NCI-H187 (cell line): ENCODE measurements at places on chromosomes 12 and 14.

- no peak for DNase-seq
Measured at GRCh38 chr14:90625445-90625844, 190.8 kb downstream of the TTC7B start.

- DNase-seq, result peak; percentile 47
Measured at GRCh38 chr12:101490286-101490920, 15.3 kb downstream of the SPIC start.

DNA sequence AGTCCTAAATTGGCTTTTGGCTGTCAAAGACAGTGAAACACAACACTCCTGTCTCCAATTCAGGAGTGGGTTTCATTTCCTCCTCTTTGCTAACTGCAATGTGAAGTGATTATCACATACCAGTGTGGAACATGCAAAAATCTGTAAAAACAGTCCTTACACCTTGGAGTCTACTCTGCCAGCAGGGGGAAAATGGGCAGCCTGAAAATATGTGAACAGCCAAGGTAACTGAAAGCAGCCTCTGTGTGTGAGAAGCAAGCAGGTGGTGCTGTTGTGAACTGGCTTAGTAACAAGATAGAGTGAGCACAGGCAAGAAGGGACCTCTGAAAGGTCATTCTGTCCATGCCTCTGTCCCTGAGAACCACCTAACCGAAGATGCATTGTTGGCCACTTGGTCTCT lies 6.0 kb downstream of the PRMT8 start:
- no peak for DNase-seq

DNA sequence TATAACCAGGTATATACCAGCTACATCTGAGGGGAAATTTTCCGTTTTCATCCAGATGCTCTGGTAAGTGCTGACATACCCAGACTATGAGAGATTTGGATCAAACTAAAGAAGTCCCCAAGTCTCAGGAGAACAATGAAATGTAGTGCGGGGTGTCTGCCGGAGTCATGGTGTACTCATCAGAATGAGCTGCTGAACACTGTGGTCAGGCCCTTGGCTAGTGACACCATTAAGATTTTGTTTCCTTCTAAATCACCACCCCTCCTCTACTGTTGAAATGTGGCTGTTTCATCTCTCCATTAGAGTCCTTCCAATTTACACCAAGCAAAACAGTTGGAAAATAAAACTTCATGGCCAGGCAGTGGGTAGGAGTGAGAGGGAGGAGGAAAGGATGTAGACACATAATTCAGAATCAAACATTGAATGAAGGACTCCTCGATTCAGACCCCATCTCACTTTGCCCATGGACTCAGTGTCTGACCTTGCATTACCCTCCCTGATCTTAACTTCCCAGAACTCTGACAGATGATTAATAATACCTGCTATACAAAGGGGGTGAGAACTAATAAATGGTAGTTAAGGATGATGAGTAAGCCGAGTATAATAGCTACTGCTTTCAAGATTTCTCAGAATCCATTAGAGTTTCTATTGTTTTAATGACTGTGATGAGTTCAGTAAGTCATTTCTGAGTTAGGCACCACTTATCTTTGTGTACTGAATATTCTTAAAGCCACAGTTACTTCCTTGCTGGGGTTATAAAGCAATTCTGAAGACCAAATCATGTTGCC lies 127.4 kb downstream of the CRADD start:
- DNase-seq, result no peak

DNA sequence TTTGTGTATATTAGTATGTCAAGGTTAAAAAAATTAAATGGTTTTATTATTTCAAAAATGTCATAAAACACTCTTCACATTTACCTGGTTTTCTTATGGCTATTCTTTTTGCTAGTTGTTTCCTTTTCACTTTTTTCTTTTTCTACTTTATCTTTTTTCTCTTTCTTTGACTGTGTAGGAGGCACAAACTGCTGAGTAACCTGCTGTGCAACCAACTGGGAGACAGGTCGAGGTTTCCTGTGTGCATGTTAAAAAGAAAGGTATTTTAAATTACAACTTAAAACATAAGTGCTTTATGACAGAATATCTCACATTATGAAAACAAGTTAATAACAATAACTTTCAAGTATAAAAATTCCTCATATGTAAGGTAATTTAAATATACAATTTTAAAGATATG lies 16.9 kb upstream of the GXYLT1 start:
- no peak for DNase-seq

DNA sequence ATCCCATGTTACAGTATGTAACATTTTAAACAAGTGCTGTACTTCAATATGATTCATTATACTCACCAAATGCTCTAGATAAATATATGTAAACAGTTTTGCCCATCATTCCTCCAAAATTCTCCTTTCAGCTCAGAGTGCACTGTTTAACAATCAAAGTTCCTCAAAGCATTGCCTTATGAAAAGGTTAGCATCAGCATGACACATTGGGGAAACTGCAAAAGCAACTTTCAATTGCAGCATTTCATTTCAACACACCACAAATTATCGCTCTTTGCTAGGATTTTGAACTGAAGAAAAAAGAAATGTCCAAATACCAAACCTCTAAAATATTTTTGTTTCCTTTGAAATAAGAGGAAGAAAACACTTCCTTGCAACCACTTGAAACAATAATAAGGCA lies 413.2 kb downstream of the FLRT2 start:
- DNase-seq, result no peak

DNA sequence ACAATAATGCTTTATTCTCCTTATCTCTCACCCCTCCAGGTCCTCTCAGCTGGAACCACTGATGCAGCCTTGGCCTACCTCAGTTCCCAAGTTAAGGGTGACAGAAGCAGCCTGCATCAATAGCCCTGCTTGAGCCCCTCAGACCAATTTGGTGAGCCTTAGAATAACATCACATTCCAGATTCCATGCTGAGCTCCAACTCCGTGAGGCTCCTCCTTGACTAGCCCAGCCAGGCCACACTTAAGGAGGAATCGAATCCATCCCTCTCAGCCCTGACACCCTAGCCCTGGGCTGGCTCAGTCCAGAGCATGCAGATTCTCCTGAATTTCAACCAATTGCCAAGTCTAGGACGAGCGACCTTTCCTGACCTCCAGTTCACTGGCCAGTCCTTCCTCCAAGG lies 91.1 kb downstream of the ARMH4 start:
- no peak for DNase-seq

GRCh38 chr14:77025744-77026165 lies 2.8 kb downstream of the IRF2BPL start:
- DNase-seq, result no peak

DNA sequence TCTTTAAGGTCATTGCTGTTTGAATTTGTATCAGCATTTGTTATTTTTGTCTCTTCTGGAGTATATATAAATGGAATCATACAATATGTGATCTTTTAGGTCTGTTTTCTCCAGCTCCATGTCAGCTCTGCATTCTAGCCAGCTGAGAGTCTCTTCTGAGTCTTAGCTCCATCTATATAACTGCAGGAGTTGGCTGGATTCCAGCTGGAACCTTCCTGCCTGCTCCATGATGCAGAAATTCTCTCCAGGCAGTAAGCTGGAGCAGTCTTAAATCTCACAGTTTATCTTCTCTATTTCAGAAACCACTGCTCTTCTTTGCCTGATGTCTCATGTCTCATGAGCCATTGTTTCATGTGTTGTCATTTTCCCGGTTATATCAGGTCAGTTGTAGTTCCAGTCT lies 827.6 kb downstream of the NRXN3 start:
- no peak for DNase-seq

GRCh38 chr12:20099395-20100183 lies 268.7 kb upstream of the PDE3A start:
- no peak for DNase-seq

DNA sequence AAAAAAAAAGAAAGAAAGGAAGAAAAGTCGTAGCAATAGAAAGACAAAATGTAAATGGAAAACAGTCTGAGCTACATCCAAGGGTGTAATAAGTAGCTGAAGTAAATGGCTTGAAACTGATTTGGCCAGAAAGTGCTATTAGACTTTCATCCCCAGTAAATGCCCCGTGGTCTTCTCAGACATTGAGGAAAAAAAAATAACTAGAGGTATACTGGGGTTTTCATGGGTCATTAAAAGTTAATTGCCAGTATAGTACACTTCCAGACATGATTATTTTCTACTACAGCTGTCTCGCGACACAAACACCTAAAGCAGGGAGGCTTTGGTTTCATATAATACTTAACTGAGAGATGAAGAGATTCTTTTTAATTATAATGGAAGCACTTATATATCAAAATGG lies 271.9 kb downstream of the CPNE8 start:
- DNase-seq, result no peak

- no peak for DNase-seq
Measured at GRCh38 chr14:95895720-95896119, 19.1 kb downstream of the TUNAR start.

GRCh38 chr12:49947593-49948226 lies 2.8 kb upstream of the AQP2 start:
- DNase-seq, result no peak

DNA sequence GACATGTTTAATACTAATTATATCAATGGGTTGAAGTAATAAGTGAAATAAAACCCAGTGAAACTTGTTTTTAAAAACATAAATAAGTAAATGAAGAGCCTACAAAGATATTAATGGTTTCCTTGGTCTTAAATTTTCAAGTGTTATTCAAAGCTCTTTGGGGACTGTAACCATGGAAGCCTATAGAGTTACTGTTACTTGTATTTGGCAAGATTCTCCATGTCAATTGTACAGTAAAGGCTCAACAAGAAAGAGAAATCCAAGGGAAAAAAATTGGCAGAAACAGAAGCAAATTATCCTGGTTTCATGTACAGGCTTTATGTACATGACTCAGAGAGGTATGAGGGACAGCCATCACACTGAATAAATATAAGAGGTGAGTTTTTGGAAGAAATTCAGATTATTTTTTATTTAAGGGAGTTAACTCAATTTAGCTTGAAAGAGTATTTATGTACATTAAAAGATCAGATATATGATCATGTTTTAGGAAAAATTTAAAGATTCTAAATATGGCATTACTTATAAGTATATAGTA lies 151.1 kb upstream of the HMGA2 start:
- DNase-seq, result no peak

DNA sequence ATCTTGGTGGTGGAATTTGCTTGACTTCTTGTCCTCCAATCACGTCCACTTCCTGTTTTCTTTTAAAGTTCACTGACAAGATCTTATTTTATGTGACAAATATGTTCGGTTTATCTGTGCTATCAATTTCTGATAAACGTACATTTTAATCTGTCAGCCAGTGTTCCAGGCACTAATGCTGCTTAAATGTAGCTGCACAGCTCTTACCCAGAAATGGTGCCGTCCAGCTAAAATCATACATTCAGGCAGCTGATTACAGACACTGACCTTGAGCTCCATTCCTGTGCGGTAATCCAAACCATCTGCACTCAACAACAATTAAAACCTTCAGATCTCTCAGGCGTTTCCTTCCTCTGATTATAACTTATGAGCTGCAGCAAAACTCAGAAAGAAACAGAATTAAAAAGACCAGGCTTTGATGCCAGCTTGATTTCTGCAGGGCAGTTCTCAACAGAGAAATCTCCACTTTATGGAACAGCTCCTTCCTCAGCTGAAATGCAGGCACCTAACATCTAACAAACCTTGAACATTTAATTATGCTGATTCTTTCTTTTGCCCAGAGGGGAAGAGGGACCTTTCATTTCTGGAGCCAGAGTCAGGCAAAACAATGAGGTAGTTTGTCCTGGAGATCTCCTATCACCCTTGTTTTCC lies 26.4 kb upstream of the RASSF3 start:
- DNase-seq, result no peak

- no peak for DNase-seq
Measured at GRCh38 chr14:34692348-34692747, 22.0 kb downstream of the CFL2 start.

DNA sequence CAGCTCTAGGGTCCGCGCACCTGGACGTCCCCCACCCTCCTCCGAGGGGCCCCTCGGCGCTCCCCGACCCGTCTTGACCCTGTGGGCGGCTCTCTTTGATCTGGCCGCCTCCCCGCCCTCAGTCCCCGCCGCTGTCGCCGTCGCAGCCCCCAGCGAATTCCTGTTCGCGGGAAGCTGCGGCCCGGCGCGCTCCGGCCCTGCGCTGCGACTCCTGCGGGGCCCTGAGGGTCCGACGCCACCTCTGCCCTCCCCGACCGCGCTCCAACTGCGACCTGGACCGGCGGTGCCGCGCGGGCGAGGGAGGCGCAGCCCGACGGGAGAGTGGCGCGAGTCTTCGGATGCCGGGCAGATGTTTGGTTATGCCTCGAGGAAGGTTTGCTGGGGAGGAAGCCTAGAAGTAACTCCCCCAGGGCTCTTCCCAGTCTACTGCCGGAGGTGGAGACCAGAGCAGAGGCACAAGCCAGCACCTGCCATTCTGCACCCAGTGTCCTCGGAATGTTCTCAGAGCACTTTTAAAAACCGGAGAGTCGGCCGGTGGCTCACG lies 440 bp upstream of the ISM2 start:
- no peak for DNase-seq

DNA sequence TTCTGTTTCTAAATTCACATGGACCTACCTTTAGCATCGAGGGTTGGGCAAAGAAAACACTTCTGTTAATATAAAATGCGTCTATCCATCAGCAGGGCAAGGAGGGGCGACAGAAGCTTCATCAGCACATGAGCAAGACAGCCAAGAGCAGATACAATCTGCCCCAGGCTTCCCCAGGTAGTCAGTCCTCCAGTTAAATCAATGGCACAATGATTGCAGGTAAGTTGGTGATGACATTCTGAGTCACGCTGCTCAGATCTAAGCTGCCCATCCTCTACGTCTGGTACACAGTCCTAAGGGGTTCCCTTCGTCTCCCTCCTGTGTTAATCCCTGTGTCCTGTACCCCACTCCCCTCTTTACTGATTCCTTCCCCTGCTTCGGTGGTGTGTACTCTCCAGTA lies 38.8 kb downstream of the MAP3K9 start:
- no peak for DNase-seq

DNA sequence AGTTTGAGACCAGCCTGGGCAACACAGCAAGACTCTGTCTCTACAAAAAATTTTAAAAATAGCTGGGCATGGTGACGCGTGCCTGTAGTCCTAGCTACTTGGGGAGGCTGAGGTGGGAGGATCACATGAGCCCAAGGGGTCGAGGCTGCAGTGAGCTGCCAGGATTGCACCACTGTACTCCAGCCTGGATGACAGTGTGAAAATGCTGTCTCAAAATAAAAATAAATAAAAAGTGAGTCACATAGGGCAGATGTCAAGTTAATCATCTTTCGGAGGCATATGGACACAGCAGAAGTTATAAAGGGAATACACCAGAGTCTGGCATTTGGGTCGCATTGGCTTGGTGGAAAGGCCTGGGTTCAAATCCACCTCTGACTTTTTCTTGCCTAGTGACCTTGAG lies 92.7 kb downstream of the PHETA1 start:
- no peak for DNase-seq

DNA sequence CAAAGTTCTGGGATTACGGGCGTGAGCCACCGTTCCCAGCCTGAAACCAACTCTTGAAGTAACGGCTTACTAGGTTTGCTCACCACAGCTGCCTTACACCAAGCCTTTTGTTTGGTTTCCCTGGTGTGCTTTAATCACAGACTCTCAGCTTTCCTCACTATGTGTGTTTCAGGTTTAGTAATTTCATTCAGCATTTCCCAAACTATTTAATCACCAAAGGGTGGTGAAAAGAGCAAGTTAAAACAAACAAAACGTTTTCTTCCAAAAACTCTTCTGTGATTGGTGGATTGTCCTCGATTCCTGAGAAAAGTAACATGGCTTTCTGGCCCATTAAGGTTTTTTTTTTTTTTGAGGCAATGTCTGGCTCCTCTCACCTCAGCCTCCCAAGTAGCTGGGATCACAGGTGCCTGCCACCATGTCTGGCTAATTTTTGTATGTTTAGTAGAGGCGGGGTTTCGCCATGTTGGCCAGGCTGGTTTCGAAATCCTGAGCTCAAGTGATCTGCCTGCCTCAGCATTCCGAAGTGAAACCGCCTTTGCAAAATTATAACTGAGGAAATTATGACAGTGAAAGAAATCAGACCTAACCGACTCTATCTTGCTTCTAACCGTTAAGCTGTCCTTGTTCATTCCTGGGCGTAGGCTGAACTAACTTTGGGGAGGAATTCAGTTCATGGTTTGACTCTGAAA lies 1.5 kb upstream of the ZFYVE26 start:
- DNase-seq, result no peak
